ENCODE measurements at places on chromosomes 4 and X. TPM values are rescaled to one million over a fixed set of nuclear protein-coding genes. Genes with fewer than 3 reads are reported as not detected.
A peak's percentile ranks its signal among the peaks of the same experiment; 100 is the strongest.

Gene USP17L24
- not detected for total RNA-seq

- no peak for DNase-seq
Observed at GRCh38 chrX:23952984-23953907, 45.4 kb downstream of the CXorf58 start.

DNA sequence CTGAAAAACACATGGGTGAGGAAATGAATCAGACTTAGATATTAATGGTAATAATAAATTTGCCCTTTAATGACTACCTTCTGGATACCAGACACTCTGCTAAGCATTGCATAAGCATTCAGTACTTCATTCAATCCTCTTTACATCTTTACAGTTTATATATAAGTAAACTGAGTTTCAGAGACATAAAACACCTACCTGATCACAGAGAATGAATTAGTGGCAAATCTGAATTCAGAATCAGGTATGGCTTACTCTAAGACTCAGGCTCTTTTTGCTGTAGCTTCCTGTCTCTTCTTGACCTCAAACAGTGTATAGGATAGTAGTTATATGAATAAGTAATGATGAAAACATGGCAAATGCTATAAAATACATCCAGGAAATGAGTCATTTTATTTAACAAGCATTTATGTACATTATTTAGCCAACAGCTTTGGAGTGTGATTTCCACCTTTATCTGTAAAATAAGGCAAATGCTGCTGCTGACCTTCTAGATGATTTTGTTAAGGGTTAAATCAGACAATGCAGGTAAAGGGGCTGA lies 83.9 kb downstream of the VEGFC start:
- peak; percentile 8 for DNase-seq

DNA sequence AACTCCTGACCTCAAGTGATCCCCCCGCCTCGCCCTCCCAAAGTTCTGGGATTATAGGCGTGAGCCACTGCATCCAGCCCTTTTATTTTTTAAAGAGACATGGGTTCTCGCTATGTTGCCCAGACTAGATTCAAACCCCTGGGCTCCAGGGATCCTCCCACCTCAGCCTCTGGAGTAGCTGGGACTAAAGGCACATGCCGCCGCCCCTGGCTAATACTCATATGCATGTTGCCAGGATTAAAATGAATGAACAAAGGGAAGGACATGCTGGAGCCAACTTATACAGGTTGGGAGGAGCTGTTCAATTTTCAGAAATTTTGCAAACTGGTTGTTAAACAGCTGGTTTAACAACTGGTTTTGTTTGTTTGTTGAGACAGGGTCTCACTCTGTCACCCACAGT lies 1.4 kb upstream of the FTSJ1 start:
- DNase-seq = no peak

DNA sequence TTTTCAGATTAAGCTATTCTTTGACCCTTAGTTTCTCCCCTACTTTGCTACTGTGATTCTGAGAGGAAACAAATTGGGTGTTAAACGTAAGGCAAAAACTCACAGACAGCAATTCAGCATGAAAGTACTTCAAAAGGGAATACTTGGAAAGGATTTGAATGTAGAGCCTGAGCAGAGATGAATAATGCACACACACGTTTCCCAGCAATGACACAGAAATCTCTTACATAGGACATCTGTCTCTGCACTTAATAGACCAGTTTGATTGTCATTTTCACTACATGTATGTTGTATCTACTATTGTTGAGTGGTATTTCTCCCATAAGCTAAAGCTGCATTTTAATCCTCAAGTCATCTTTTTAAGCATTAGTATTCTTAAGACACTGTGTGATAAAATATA lies 166.1 kb upstream of the TEX13C start:
- no peak for DNase-seq

Gene FANCB
- 12.7 TPM for total RNA-seq

Measured in fibroblast of the aortic adventitia (primary cell).